Amniotic stem cell (primary cell): ENCODE measurements at places on chromosomes 2 and 18.
A peak's percentile ranks its signal among the peaks of the same experiment; 100 is the strongest.

GRCh38 chr2:12120281-12121150 lies 374.1 kb downstream of the LPIN1 start:
- peak; percentile 64 for DNase-seq

DNA sequence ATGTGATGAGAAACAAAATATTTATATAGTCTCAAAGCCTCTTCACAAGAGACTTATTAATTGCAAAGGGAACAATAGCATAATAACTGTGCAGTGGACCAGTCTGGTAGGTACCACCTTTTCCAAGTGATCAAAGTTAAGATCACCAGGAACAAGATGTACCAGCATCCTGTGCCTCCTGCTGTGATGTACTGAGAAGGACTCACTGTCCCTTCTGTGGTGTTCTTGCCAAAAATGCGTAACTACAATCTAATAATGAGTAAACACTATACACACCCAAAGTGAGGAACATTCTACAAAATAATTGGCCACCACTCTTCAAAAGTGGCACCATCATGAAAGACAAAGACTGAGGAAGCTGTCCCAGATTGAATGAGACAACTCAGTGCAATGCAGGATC lies 14.5 kb downstream of the GNLY start:
- DNase-seq, result no peak

- DNase-seq, result no peak
Measured at GRCh38 chr2:68839260-68839833, 31.9 kb downstream of the BMP10 start.

DNA sequence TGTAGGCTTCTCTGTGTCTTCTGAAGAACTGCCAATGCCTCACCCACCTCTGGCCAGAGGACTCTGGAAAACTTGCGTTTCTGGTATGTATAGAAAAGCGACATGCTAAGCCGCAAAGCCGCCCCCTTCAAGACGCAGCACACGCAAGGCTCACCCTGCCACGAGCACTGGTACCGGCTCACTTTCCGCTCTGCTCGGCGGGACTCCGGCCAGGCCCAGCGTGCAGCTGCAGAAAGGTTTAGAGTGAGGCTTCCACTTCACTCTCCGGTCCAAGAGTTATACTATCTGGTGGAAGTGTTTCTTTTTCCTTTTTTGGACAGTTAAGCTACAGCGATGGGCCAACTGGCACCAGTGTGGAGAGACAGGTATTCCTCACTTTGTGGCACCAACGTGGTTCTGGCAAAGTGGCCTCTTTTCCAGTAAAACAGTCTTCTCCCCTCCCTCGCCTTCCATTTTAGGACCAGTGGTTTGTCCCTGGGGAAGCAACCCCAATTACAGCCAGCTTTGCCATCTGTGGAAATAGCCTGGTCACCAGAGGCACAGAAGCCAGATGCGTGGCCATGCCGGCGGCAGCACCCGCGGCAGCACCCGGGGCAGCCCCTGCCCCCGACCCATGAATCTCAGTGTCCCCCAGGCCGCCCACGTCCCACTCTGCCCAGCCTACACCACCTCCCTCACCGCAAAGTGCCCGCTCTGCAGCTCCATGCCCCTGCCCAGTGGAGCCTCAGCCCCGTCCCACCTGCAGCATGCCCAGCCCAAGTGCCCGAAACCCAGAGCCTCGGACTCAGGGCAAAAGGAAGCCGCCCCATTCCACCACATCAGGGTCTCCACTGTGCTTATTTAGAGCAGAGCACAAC lies 91.6 kb upstream of the CTDP1 start:
- DNase-seq, result no peak

GRCh38 chr2:610491-610890 lies 66.7 kb downstream of the TMEM18 start:
- DNase-seq, result no peak

DNA sequence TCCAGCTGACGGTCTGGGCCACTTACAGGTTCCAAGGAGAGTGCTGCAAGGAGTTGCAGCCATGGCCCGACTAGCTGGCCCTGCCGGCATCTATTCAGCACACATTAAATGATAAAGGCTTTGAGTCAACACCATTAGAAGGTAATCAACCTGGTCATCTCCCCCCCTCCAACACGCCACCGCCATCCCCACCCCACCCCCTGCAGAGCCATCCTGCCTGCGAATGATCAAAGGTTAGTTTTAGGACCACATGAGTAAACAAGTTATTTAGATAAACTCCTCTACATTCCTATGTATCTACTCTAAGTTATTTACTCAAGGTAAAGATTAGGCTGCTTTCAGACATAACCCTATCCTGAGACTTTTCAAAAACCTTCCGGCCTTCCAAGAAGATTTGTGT lies 349.3 kb upstream of the SLC39A10 start:
- DNase-seq, result no peak

- DNase-seq, result no peak
Measured at GRCh38 chr18:10319026-10319425, 135.4 kb upstream of the APCDD1 start.

DNA sequence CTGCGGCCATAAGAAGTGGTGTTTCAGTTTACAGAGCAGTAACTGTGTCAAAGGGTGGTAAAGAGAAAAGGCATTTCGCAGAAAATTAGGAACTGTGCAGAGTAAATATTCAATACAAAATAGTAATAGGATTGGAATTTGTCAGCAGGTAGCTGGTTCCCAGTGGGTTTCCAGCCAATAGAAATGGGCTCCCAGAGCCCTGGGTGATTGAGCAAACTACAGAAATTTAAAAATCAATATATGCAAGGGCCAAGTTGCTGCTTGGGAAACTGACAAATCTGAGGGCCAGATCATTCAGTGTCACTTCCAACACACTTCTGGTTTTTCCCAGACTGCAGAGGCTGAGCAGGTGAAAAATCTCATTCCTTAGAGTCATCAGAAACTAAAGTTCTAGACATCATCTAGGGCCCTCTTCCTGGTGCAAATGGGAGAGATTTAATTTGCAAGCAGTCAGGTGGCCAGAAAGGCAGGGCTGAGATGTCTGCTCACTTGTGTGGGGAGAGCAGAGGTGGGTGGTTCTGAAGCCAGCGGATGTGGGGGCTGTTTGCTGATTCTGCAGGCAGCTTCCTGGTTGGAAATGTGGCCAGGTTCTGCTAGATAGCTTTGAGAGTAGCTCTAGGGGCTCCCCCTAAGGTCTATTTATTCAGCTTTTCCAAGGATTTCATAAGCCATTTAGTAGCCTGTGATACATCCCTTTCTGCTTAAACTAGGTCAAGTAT lies 182.4 kb downstream of the NCK2 start:
- no peak for DNase-seq

GRCh38 chr2:107808959-107809358 lies 17.7 kb upstream of the RGPD4 start:
- no peak for DNase-seq

- no peak for DNase-seq
Measured at GRCh38 chr2:239223310-239224198, 177.3 kb downstream of the HDAC4 start.

DNA sequence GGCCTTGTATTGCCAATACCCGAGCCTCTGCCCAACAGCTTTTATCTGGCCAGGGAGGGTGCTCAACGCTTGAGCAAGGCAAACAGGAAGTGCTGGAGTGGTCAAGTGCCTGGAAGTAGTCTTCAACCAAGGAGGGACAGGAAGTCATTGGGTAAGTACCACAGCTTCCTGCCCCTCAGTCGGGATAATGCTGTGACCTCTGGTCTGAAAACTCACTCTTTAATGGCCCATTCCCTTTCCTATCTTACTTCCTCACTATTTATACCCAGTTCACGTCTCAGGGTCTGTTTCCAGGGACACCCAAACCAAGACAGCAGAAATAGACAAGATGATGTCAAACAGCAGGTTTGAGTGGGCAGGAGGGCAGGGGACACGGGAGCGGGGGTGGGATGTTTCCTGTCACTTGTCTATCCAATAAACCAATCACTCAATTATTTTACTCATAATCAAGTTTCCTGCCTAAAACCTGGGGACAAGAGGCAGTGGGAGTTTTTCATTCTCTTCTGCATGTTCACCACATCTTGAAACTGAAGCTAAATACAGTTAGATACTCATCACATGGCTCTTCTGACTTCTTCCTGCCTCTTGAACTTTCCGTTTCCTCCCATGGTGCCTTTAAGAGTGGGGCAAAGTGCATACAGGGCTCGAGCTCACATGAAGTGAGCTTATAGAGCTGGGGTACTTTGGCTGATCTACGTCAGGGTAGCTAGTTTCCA lies 68.9 kb upstream of the CAB39 start:
- no peak for DNase-seq

DNA sequence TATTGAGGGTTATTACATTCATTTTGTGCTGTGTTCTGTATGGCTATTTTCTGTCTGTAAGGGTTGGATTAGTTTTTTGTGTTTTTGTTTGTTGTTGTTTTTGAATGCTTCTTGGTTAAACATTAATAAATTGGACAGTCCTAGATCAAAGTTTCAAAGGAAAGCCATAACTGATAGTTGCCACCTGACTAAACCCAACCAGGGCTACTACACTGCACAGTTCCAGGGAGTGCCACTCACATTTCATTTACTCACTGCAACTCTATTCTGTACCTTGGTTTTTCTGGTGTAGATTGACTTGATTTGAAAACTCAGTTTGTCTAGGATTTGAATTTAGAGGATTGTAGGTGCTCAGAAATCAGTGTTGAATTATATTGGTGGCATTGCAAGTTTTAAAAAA lies 6.4 kb downstream of the MYL12B start:
- DNase-seq, result no peak

DNA sequence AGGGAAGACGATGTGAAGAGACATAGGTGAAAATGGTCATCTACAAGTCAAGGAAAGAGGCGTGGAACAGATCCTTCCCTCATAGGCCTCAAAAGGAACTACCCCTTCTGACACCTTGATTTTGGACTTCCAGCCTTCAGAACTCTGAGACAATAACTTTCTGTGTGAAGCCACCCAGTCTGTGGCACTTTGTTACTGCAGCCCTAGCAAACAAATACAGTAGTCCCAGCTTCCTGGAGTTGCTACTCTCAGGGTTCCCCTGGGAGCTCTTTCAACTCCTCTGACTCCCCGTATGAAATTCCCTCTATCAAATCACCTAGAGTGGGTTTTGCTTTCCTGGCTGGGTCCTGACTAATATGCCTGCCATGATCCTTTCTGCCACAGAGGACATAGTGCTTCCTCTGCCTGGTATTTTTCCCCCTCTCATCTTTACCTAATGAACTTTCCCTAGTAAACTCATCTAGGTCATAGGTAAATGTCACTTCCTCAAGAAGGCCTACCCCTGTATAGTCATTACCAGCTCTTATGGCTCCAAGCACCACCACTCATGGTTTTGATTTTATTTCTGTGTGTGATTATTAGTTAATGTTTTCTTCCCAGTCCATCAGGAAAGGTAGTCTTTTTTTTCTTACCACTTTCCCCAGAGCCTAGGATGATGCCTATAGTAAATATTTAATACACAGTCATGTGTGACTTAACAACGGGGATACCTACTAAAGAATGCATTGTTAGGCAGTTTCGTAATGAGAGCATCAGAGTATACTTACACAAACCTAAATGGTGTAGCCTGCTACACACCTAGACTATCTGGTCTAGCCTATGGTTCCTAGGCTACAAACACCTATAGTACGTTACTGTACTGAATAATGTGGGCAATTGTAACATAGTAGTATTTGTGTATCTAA lies 111.5 kb upstream of the LGALSL start:
- no peak for DNase-seq

GRCh38 chr18:35444636-35445035 lies 53.1 kb downstream of the INO80C start:
- no peak for DNase-seq

GRCh38 chr2:64461271-64462058 lies 7.5 kb downstream of the LGALSL start:
- DNase-seq, result no peak

DNA sequence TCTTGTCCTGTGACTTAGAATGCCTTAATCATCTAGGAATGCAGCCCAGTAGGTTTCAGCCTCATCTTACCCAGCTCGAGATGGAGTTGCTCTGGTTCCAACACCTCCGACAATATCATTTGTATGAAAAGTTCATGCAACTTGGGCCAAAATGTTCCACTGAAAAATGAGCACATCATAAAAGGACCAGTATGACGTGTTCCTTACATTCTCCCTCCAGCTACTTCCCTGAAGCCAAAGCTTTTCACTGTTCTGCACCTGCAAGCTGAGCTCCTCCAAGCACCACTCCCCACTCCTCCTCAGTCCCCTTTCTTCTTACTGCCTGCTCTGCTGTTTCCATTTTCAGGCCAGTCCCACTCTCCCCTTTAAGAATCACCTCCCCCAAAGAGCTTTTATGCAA lies 23.1 kb downstream of the TMEM182 start:
- no peak for DNase-seq

GRCh38 chr2:64931246-64932115 lies 57.7 kb upstream of the SLC1A4 start:
- DNase-seq, result no peak

GRCh38 chr2:232238108-232238507 lies 140.4 kb upstream of the ALPP start:
- no peak for DNase-seq

- DNase-seq, result no peak
Measured at GRCh38 chr2:199469514-199470360, 12.0 kb upstream of the SATB2 start.

- DNase-seq, result no peak
Measured at GRCh38 chr2:109213646-109214433, 84.8 kb downstream of the SH3RF3 start.

- no peak for DNase-seq
Measured at GRCh38 chr2:31246184-31246852, 12.4 kb downstream of the EHD3 start.

- no peak for DNase-seq
Measured at GRCh38 chr18:24629921-24630320, 169.5 kb downstream of the HRH4 start.

DNA sequence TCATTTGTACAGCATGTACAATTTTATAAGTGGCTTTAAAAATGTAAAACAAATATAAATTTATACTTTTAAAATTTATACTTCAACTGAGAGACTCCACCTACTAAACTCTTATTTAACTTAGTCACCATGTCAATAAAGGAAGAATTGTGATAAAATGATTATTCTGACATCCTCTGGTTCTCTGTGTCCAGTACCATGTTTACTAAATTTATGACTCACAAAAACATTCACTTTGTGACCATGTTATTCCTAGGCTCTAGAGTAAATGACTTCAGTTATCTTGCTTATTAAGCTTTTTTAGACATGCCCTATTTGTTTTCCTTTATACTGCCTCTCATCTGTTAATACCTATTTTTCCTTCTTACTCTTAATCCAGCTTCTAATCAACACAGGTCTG lies 959.6 kb upstream of the SLC39A10 start:
- no peak for DNase-seq
